ENCODE measurements at places on chromosomes 3 and 15. TPM values are rescaled to one million over a fixed set of nuclear protein-coding genes. Genes with fewer than 3 reads are reported as not detected.
A peak's percentile ranks its signal among the peaks of the same experiment; 100 is the strongest.

GRCh38 chr3:120762615-120763014 lies 20.1 kb downstream of the GTF2E1 start:
- DNase-seq, result no peak

GRCh38 chr3:88226910-88227309 lies 77.2 kb downstream of the C3orf38 start:
- DNase-seq, result no peak

DNA sequence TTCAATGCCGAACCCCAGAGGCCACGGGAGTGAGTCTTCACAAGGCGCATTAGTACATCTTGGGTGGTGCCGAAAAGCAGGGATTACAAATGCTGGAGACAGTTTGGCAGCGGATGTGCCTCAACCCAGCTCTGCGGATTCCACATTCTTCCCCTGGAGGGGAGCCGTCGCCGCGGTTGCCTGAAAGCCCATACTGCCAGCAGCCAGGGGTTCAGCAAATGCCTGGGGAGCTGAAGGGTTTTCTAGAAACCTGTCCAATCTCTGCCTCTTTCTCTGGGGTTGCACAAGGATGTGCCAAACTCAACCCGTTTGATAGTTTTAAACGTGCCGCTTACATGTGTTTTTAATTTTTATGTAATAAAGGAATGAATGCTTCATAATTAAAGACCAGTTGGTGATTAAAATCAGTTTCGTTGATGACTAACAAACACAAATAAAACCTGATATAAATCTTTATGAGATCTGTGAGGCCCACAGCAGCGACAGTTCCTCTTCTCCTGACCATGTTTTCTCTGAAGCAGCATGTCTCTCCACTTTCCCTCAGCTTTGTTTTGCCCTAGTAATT lies 74.6 kb upstream of the LEKR1 start:
- DNase-seq, result peak; percentile 72

DNA sequence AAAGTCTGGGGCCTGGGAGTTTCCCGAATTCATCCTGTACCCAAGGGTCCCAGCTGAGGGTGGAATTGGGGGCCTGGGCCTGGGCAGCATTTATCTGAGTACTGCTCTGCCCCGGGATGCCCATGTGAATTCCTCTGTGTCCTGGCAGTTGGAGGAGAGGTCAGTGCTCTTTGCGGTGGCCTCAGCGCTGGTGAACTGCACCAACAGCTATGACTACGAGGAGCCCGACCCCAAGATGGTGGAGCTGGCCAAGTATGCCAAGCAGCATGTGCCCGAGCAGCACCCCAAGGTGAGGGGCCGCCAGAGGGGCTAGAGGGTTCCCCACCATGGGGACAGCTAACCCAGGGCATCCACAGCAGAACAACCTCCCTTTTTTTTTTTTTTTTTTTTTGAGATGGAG lies 6.2 kb upstream of the RCCD1 start:
- DNase-seq, result no peak

DNA sequence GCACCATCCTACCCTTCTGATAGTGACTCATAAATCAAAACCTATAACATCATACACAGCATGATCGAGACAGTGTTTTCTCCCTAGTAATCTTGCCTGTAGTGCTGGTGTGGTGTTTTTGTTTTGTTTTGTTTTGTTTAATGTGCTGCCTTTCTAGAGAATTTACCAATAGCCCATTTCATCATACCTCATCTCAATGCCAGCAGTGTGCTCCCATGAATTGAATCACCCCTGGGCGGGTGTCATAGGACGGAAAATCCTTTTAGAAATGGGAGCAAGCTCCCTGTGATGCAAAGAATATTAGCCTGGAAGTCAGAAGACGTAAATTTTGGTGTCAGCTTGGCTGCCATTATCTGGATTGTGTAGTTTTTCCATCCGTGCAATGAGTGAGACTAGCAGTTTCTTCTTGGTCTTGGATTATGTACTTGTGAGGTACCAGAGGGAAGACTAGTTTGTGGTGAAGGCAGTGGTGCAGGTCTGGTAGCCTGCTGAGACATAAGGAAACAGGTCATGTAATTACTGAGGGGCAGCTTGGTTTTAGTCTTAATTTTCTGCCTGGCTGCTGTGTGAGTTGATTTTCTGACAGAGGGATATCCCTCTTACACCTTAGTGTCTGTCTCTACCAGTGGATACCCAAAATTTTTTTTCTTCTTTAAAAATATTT lies 29.9 kb downstream of the IGSF10 start:
- no peak for DNase-seq

- DNase-seq, result no peak
Observed at GRCh38 chr3:122493296-122493695, 21.4 kb downstream of the KPNA1 start.

- no peak for DNase-seq
Observed at GRCh38 chr3:172142051-172142863, 102.9 kb downstream of the FNDC3B start.

DNA sequence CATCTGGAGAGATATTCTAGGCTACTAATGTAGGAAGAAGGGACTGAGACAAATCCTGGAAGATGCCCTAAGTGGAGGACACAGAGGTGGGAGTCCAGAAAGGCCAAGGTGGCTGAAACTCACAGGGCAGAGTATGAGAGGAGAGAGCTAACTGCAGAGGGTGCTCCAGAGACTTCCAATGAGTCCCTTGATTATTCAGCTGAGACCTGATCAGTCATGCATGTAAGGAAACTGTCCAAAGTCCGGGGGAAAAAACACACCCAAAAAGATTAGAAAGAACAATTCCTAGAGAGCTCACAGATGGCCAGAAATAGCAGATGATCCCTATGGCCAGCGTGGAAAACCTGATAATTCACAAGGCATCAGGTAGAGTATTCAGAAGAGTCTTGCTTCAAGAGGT lies 18.7 kb upstream of the FOXP1 start:
- DNase-seq, result no peak

DNA sequence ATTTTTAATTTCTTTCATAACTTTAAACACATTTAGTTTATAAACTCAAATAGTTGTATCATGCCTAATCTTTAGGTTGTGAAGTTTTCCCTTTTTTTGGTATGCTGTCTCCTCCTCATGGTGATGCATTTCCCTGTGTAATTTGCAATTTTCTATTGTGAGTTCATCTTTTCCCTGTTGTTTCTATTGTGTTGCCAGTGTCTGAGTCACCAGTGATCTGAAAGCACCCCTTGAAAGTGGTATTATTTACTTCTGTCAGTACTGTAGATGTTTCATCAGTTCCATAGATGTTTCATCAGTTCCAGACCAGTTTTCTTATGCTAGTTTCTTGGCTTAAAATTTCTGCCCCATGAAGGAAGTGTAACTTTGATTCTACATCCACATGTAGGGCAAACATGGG lies 80.6 kb downstream of the OXSM start:
- DNase-seq, result no peak

DNA sequence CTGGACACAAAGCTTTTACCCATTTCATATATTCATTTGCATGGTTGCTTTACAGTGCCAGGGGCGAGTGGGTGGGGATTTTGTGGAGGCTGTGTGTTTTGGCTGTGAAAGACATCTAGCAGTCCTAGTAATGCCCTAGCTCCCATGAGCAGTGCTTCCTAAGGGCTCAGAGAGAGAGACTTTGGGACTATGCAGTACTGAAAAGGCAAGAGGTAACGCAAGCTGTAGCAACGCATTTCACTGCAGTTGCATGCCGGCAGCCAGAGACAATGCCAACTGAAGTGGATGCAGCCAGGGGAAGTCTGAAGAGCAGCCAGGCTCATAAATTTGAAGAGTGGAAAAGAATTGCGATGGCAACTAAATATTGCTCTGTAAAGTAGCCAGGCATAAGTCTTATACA lies 27.4 kb upstream of the ATP10A start:
- peak; percentile 60 for DNase-seq

CD96 gene
- total RNA-seq, result 45.9 TPM

CNBP gene
- 338 TPM for total RNA-seq

ASB14 gene
- total RNA-seq, result not detected

ALPK3 gene
- total RNA-seq, result 9.7 TPM

ENTPD3 gene
- 30.1 TPM for total RNA-seq

SMAD6 gene
- total RNA-seq, result 17.4 TPM

ANXA2 gene
- 684 TPM for total RNA-seq

ITIH4 gene
- total RNA-seq, result 37.1 TPM

Data from ureter (tissue), 1 donor.